Fibroblast of skin of abdomen (primary cell): ENCODE measurements at places on chromosomes 12 and 14.
A peak's percentile ranks its signal among the peaks of the same experiment; 100 is the strongest.

DNA sequence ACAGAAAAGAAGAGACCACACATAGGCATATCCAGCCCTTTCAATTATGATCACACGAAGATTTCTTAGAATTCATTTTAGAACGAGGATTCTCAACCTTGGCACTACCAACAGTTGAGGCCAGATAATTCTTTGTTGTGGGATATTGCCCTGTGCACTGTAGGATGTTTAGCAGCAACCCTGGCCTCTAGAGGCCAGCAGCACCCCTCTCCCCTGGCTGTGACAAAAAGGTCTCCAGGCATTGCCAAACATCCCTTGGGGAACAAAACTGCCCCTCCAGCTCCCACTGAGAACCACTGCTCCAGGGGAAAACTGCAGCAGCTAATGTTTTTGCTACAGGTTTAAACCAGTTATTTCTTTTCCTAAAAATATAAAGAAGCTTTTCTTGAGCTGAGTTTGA, 7.1 kb downstream of the NT5DC3 start:
- no peak for DNase-seq

GRCh38 chr14:66403183-66403582, 83.0 kb upstream of the CCDC196 start:
- peak; percentile 10 for DNase-seq

DNA sequence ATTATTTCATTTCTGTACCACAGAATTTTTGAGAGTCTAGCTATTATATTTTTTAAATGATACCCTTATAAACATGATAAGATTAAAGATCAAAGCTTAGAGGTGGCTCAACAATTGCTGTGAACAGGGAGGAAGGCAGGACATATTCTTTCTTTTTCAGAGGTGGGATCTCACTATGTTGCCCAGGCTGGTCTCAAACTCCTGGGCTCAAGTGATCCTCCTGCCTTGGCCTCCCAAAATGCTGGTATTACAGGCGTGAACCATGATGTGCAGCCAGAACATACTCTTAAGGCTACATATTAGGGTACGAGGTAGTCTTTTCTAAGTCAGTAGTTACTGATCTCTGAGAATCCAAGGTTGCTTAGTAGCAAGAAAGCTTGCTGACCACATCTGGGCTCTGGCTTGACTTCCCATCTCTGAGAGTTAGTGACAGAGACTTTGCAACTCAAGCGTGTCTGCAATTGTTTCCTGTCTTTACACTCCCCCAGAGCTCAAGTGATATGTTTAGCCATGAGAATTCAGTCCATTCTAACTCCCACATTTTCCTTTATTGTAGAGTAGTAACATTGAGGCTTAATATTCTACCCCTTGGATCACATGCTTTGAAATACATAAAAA, 8.6 kb downstream of the RAB5B start:
- DNase-seq: no peak

- no peak for DNase-seq
Measured at GRCh38 chr12:66669541-66669940, 9.3 kb downstream of the GRIP1 start.

DNA sequence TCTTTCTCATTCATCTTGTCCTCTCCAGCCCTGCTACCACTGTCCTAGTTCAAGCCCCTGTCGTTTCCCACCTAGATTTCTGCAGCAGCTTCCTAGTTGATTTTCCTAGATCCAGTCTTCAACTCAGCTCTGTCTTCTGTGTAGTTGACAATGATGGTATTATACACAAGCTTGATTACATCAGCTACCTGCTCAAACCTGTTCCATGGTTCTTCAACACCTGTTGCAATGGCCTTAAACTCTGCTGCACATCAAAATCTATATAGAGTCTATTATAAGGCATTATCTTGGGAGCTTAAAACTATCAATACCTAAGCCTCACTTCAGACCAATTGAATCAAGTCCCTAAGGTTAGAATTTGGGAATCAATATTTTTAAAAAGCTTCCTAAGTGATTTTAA, 71.7 kb upstream of the PELI2 start:
- DNase-seq: no peak

GRCh38 chr12:124940393-124941169, 26.1 kb upstream of the UBC start:
- DNase-seq: peak; percentile 89

DNA sequence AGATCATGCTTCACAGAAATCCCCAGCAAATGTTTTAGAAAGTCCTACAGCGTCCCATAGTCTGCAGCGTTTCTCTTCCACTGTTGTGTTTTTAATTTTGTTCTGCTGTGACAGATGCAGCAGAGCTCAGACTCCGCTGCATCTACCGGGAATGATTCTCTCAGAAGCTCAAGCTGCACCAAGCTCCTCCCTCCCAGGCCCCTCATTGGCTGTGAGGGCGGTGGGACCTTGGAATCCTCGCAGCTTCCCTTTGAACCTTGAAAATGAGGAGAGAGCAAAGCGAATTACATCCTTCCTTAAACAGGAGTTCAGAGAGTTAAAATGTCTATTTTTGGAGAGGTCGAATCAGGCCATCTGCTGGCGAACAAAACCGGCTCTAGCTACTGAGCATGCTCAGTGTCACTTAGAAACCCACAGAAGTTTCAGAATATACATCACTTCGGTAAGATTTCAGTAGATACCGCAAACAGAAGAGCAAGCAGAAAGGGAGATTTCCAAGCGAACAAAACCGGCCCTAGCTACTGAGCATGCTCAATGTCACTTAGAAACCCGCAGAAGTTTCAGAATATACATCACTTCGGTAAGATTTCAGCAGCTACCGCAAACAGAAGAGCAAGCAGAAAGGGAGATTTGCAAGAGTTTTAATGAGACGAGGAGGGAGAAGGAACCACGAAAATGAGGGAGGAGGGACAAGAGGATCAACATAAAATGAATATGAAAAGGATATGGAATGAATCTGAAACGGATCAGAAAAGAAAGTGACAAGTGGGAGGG, at the start of gene ABCD2:
ABCD2 (minus strand) TSS at position 144 of the 774 bp plus-strand sequence. CDS start 188 bp downstream, outside the sequence.
- DNase-seq: peak; percentile 84

DNA sequence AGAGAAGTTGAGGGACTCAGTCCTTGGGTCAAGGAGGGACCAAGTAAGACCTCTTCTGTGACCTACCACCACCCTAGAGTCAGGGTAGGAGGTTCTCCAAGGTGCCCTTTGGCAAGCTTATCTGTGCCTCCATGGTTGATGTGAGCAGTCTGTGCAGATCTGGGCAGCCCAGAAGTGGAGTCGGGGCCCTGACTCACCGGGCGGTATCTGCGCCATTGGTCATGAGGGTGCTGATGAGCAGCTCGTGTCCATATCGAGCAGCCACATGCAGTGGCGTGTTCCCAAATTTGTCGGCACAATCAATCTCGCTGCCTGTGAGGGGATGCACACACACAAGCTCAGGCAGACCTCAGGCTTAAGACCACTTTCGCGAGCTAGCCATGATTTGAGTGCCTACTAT, 5.1 kb downstream of the ANKRD52 start:
- DNase-seq: no peak

DNA sequence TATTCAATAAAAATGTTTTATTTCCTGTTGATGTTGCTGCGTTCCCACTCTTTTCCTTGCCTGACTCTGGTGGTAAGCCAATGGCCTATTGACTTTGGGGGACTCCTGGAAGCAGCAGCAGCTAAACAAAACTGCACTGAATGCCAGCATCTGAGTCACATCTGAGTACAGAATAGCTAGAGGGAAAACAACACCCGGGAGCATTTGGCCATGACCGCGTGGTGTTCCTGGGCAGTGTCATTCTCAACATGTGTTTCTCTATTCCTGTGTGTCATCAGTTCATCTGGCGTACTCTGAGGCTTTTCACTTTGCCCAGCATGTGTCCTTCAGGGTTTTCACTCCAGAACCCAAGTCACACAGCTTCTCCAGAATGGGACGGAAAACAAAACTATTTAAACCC, 238.8 kb downstream of the PAWR start:
- DNase-seq: peak; percentile 86

- DNase-seq: no peak
Measured at GRCh38 chr14:81366214-81366613, 33.9 kb downstream of the STON2 start.

DNA sequence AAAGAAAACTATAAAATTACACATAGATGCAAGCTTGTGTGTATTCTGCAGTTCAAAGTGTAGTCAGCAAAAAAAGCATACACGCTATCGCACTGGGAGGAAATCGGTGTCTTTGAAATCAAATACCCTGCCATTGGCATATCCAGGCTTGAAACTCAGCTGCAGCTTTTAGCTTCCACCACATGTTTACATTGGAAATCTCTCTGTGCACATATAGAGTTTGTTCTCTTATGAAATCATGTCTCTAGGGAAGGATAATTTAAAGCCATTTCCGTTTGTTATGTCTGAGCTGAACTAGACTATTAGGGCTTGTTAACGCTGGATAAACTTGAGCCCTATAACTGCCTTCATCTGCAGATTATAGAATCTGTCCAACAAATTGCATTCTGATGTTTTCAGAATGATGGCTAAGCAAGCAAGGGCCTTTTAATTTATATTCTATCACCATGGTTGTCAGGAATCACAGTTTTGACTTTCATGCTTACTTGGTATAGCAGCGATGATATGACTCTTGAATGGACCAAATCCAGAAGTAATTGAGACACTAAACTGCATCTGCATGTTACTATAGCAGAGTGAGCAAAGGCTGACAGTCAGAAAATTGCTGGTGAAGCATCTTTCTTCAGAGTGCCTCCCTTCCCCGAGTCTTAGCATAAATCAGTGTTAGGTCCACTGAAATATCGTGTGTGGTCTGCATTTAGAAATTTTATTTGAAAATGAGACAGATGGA, 442.8 kb downstream of the ZFP36L1 start:
- peak; percentile 87 for DNase-seq

- DNase-seq: peak; percentile 71
Measured at GRCh38 chr12:6872073-6873048, 742 bp downstream of the SPSB2 start.

DNA sequence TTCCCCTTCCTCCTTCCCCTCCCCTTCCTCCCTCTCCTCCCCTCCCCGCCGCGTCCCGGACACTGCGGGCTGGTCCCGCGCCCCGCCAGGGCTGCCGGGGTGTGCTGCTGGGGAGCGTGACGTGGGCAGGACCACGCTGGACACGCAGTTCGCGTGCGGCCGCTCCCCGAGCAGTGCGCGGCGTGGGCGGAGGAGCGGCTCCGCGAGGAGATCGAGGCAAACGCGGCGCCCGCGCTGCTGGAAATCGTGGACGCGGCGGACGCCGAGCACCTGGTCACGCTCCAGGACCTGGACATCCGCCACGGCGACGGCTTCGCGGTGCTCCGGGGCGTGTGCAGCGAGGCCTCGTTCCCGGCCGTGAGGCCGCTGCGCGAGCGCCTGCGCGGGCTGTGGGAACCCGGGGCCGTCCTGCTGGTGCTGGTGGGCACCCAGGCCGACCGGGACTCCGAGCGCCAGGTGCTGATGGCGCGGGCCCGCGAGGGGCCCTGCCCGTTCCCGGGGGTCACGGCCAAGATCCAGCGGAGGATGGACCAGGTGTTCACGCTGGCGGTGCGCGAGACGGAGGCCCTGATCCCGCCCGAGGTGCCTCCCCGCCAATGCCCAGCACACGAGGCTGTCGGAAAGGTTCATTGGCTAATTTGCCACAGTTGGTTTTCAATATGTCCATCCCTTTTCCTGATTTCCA, 84.3 kb downstream of the TNFAIP2 start:
- peak; percentile 9 for DNase-seq

DNA sequence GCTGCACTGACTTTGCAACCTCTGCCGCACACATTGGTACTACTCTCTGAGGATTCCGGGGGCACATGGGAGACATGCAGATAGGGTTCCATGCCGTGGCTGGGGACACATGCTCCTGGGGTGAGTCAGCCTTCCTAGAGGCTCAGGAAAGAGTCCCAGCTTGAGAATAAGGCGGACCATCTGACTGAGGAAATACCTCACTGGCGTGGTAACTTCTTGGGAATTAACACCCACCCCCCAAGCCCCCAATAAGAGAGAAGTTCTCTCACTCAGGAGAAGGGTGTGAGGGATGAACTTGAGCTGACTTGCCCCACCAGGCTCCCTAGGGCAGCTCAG, 23.2 kb downstream of the PLXNC1 start:
- peak; percentile 63 for DNase-seq

DNA sequence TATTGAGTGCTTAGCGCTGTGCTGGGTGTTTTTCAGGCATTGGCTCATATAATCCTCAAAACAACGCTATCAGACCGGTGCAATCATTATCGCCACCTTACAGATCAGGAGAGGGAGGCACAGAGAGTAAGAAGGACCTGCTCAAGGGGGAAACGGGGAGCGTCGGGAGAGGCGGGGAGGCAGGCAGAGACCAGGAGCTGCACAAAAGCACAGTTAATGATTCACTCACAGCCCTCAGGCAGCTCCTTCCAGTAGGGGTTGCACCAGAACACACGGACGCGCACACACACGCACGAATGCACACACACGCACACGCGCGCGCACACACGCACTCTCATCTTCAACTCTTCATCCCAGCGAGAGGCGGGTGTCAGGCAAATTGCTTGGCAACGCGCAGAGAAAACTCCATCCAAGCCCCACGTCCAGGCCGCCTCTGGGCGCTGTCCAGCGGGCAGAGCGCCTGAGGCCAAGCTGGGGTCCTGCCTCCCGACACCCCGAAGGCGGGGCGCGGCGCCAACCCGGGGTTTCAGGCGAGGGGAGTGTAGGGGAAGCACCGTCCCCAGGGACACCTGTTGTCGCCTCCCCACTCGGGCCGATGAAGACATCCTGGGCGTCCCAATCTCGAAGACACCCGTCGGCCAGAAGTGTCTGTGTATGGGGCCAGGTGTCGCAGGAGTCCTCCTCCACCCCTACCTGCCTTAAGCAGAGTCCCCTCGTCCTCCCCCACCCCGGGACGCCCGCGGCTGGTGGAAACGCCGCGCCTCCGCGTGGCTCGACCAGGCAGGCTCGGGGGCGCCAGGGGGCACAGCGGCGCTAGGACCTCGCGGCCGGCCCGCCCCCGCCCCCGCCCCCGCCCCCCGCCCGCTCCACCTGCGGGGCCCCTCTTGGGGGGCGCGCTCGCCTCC, 35.5 kb upstream of the STON2 start:
- DNase-seq: peak; percentile 11

DNA sequence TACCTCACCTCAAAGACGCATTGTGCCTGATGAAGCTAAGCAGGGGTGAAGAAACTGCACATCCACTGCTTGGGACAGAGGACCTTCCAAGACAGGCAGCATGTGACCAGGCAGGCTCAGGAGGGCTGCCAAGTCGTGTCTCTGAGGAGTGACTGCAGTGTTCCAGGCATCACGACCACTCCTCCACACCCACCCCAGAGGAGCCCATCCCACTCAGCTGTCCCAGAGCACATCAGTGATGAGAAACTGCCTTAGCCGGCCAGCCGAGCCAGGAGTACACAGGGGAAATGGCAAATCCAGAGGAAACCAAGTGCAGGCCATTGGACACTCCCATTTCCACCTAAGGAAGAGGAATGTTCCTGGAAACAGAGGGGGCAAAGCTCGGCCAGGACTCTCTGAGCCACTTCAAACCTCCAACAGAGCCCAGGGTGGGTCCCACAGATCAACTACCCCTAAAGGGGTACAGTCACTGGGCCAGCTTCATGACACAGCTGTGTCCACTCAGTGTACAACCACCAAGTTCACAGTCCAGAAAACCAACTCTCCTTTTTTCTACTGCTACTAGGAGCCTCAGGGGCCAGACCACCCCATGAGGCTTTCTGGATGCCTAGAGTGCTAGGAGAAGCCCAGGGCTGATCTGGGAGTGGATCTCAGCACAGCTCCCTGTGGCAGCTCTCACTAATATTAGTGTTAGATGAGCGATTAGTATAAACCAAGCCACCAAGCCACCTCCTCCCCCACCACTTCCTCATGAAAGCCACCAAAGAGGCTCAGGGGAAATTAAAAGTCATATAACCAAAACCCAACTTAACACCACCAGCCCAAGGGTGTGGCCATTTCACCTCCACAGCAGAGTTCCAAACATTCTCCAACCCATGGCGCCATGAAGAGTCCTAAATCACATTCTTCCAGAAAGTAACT, 15.4 kb downstream of the PXN start:
- no peak for DNase-seq
